ENCODE measurements at places on chromosomes 2 and 18.

DNA sequence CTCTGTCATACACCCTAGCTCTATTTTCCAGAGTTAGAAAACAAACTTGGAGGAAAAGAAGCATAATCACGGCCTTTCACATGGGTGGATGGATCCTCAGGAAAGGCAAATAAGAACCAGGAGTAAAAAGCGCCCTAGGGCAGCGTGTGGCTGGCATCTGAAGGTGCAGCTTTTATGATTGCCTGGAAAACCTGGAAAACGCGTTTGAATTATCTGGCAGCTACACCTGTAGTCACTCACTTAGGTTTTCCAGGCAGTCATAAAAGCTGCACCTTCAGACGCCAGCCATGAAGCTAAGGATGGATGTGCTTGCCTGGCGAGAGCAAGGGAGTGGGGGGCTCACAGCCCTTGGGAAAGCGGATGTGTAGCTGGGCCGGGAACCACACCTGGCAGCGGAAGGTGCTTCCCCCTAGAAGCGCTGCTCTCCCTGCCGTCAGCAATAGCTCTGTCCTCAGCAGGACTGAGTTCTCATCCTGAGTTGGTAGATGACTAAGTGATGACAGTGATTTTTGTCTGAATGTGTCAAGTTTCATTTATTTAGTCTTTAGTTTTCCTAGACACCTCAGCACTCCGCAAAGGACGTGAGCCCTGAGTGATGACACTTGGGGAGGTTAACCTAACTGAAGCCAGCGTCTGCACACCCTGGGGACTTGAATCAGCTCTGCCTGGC, 82.0 kb downstream of the DCDC2C start:
- DNase-seq, result peak; percentile 37

DNA sequence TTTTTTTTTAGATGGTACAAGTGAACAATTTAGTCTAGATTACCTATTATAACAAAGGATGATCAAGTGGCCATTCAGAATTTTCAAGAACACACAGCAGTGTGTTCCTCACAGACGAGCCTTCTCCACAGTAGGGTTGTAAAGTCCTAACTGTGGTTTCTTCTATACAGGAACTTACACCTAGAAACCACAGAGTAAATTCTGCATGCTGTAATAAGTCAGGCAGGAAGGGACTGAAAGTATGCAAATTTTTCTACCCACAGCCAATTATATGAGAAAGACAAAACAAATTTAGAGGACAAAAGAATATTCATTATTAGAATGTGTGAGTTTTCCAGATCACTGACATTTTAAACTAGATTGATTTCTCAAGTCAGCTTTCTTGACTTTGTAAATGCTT, 99.5 kb downstream of the RBMS1 start:
- no peak for DNase-seq

GRCh38 chr2:64192664-64193105, 48.5 kb upstream of the PELI1 start:
- no peak for DNase-seq

GRCh38 chr2:156346731-156347130, 14.2 kb upstream of the NR4A2 start:
- DNase-seq, result no peak

DNA sequence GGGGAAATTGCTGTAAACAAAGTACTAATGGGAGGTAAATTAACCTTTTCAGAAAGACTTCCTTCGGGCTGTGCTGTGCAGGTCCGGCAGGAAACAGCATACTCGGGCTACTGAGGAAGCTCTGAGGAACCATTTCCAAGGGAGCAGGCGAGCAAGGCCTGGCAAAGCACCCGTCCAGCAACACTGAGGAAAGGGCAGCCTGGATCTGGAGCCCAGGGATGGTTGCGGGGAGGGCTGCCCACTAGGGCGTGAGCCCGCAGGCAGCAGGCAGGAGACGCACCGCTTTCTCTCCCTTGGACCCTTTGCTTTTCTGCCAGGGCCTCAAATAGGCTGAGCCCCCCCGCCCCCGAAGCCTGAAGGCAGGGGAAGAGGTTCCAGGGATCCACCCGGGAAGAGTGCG, 89.5 kb downstream of the SOX11 start:
- no peak for DNase-seq

DNA sequence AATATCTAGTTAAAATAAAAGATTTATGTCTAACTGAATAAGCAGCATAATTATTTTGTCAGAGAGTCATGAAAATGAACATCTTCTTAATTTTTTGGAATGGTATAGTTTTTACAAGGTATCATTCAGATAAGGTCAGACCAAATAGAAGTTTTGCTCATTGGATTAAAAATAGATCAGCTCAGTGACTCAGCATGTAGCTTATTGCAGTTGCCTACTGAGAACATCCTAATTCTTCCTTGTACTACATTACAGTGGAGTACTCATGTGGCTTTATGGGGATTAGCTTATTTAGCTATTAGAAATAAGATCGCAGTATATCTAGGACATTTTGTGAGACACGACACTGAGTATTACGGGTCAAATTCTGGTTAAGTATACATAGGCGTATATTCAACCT, 38.2 kb upstream of the PPM1B start:
- DNase-seq, result no peak

Data from RWPE1 (cell line).